Effector memory CD4-positive, alpha-beta T cell (primary cell): ENCODE measurements at places on chromosomes 2 and 18.

- DNase-seq: no peak
These were observed 11.7 kb downstream of the CXCR2 start for GRCh38 chr2:218137514-218137913.

DNA sequence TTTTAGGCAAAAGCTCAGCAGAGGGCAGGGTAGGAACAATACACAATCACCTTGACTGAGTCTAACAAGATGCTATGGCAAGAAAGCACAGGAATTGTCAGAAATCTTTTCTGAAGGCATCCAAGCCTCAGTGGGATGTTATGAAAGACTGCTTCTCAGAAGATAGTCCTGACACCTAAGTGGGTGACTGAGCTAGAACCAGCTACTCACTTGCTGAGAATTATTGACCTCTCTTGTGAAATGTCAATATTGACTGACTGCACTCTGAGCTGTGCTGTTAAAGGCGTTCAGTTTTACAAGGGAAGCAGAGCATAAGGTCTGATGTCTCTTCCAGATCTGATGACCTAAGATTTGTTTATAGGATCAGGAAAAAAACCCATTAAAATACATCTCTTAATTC lies 46.1 kb downstream of the TACR1 start:
- DNase-seq: no peak

GRCh38 chr2:83234246-83234645 lies 1224.8 kb downstream of the SUCLG1 start:
- no peak for DNase-seq

- peak; percentile 23 for DNase-seq
These were observed 106.3 kb downstream of the GYPC start for GRCh38 chr2:126761981-126762878.

DNA sequence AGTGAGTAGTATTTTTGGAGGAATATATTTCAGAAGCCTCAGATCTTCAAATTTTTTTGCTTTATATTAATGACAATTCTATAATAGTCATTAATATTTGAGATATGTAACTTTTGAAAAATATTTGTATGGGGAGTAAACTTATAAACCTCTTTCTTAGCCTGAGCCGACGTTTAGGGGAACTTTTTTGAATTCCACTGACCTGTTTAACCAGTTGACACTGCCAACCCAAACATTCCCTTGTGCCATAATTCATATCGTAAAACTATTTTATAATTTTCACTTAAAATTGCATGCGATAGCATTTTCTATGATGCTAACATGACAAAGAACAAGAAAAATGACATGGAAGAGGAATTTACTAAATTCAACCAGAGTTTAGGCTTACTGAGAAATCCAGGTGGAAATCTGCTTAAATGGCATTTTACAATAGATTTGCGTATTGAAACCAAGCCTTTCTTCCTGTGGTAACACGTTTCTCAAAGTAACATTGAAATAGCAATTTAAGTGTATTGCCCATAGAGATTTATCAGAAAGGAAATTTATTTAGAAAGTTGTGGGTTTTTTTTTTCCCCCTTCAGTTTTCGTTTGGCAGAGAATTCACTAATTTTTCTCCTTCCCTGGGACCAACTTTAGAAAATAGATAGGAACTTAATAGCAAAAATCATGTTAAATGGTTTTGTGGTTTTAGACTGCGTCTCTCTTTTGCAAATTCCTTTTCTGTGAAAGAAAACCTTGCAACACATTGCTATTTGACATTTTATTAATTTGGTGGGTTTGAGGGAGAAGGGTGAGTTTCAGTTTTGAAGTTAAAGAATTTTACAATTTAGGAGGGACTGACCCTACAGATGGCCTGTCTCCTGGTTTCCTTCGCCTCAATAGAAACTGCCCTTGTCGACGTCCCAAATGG lies 77.4 kb downstream of the TANC1 start:
- no peak for DNase-seq

DNA sequence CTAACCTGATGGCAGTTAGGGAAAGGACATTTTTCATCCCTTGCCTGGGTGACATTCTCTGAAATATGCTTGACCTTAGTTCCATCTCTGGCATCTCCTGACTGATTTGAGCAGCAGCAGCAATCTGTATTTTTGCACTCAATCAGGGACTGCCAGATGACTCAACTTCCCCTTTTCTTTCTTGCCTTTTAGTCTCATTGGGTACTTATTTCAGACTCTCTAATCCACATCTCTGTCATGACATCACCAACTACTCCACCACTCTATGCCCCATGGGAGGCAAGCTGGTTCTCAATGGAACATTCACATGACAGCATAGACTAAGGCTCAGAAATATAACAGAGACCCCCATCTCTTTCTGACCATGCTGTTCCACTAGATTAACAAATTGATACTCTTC lies 254.2 kb downstream of the RIT2 start:
- no peak for DNase-seq
